ENCODE measurements at places on chromosomes 16 and 17.

DNA sequence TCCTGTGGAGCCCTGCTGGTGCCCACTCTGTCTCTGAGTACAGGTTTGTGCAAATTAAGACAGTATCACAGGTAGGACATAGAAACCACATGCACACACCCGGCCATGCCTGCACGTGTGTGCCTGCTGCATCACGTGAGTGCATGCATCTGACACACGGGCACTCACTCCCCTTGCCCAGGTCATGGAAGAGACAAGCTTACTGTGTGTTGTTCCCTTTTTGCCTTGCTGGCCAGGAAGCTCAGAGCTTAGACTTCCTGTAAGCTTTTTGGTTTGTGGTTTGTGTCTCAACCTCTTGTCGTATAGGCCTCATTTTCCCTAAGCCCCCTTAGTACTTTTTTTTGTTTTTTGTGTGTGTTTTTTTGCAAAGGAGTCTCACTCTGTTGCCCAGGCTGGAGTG, 25.0 kb downstream of the ZNF469 start:
- DNase-seq: no peak

- DNase-seq: no peak
Observed at GRCh38 chr16:76346210-76346609, 69.0 kb downstream of the CNTNAP4 start.

- DNase-seq: no peak
Observed at GRCh38 chr17:61574542-61575351, 16.3 kb downstream of the NACA2 start.

- DNase-seq: peak; percentile 94
Observed at GRCh38 chr17:80891397-80892018, 100.1 kb upstream of the CHMP6 start.

GRCh38 chr16:62135911-62136310, 99.7 kb upstream of the CDH8 start:
- DNase-seq: no peak

- DNase-seq: no peak
Observed at GRCh38 chr16:50038756-50039529, 13.9 kb downstream of the CNEP1R1 start.

- no peak for DNase-seq
Observed at GRCh38 chr17:44359458-44360143, 4.1 kb downstream of the FAM171A2 start.

GRCh38 chr16:84520725-84521496, 16.5 kb upstream of the MEAK7 start:
- no peak for DNase-seq

Data from activated CD4-positive, alpha-beta T cell treated with anti-CD3 and anti-CD28 coated beads, Interleukin-2, Interleukin-6, amounts not matched to agents 100 ng/mL and 50 ng/mL, durations not matched to agents 16 hours and 8 hours (primary cell).